ENCODE measurements at places on chromosomes 7 and 10.

- DNase-seq: no peak
These were observed 20.2 kb downstream of the GNAI1 start for GRCh38 chr7:80154656-80155333.

GRCh38 chr7:78437118-78437517 is 638.5 kb downstream of the PHTF2 start:
- DNase-seq: no peak

DNA sequence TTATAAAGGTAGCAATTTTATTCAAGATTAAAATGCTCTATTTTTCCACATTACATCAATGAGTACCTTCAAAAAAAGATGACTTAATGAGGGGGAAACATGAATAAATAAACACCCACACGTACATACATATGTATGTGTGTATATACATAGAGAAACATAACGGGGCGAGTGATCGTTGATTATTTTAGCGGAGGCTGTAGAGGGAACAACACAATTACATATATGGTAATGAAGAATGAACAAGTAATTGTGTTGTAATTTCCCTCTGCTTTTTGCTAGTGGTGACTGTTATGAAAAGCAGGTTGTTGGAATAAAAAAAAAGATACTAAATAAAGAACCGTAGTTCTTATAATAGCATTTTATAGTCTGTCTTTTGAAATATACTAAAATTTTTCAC is 63.2 kb downstream of the CACNB2 start:
- no peak for DNase-seq

DNA sequence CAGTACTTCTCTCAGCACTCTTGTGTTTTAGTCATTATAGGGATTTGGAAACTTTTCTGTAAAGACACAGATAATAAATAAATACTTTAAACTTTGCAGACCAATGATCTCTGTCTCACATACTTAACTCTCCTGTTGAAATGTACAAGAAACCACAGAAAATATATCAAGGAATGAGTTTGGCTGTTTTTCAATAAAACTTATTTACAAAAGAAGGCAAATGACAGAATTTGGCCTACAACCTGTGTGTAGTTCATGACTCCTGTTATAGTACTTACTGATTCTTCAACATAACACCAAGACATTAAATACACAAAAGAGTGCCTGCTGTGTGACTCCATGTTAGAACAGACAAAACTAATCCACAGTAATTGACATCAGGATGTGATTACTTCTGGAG is 510.0 kb upstream of the PHF14 start:
- DNase-seq: no peak

DNA sequence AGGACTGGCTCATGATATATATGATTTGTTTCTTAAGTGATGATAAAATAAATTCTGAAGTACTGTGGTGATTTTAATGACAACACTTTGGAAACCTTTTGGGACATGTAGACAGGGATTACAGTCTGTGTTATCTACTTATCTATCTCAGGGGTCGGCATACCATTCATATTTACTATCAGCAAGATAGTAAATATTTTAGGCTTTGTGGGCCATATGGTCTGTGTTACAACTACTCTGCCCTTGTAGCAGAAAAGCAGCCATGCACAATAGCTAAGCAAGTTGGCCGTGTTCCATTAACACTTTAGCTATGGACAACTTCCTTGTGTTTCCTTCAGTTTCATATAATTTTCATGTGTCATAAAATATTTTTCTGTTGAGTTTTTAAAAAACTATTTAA is 97.8 kb upstream of the PRPS1L1 start:
- no peak for DNase-seq

DNA sequence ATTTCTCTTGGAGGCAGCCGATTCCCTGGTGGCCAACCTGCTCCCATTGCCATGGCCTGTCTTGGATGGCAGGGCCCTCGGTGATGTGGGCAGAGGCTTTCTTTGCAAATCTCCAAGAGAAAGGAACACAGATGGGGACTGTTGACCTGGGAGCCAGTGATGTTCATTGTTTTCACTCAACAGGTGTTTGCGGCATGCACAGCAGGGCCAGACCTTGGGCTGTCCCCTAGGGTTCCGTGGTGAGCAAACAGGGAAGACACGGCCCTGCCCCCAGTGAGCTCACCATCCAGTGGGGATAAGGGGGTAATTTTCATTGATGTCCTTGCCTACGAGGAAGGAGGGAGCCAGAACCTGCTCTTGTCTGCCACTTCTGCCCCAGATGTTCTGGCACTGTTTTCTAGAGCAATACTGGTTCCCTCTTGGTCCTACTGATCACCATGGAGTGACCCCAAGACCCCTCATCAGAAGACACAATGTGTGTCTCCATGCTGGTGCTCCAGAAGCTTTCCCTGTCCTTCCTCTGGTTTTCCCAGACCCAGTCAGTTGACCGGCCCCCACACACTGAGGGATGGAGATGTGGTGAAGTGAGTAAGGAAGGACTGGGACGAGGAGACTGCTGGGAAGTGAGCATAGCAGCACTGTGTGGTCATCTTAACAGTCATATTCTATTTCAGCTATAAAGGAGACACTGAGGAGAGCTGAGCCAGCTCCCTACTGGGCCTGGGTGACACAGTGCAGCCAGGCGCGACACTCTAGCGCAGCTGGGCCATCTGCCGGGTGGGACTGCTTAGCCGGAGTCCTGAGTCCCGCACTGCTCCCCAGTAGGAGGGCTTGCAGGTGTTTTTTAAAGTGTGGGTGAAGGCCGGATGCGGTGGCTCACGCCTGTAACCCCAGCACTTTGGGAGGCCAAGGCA is 20.4 kb upstream of the FIGNL1 start:
- no peak for DNase-seq

- no peak for DNase-seq
These were observed 57.8 kb downstream of the MICU1 start for GRCh38 chr10:72567889-72568640.

DNA sequence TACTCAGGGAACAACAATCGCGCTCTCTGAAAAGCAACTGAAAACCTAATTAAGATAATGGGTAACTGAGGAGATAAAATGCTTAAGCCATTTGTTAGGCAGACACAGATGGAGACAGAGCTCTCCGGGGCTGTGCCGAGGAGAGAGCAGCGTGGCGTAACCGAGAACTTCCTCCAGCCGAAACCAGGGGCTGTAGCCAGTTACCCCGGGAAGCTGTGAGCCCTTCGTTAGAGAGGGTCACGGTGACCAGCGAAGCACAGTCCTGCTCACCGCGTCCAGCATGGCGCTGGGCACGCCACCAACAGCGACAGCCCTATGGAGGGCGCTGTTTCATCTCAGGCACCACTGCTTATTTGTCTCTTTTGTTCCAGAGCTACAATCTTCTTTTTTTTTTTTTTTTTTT is 16.1 kb downstream of the PAPOLB start:
- DNase-seq: no peak

GRCh38 chr7:3075441-3075840 is 31.8 kb upstream of the CARD11 start:
- DNase-seq: no peak

- DNase-seq: no peak
These were observed 250.7 kb upstream of the BMPER start for GRCh38 chr7:33654676-33655075.

GRCh38 chr7:100369105-100369504 is 4.2 kb upstream of the PILRA start:
- DNase-seq: no peak

DNA sequence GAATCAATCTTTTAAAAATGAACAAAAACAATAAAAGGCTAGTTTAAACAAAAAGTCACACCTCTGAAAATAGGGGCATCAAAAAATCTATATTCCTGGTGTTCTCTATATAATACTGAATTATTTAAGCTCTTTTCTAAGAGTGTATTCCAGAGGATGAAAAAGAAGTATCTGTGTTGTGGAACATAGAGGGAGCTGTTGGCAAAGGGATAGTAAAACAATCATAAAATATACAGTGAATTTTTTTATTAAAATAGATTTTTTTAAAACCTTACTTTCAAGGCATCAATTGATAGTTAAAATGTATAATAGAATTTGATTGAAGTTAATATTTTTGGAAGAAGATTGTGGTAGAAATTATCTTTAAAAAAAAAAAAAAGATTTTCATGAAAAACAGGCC is 1409.1 kb upstream of the CELF2 start:
- no peak for DNase-seq

DNA sequence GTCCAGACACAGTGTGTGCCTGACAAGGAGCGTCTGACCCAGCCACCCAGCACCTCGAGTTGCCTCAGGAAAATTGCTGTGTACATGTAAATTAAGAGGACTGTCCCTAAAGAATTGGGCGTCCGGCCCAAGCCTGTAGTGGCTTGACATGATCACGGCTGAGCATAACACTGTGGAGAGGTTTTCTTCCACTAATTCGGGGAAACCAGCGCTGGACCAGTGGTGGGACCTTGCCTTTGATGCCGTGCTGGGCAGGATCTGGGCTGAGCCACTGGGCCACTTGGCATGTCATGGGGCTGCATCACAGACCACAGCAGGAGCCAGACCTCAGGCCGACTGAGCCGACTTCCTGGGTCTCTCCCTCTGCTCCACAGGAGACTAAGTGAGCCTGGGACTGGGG is 282.5 kb downstream of the GLRX3 start:
- no peak for DNase-seq

- DNase-seq: no peak
These were observed 29.9 kb downstream of the EN2 start for GRCh38 chr7:155487509-155488482.
